Ammon's horn (tissue), 1 donor: ENCODE measurements at places on chromosomes 6 and 20.
A peak's percentile ranks its signal among the peaks of the same experiment; 100 is the strongest.

- DNase-seq, result no peak
These were observed 35.8 kb upstream of the IFNGR1 start for GRCh38 chr6:137254966-137255365.

- no peak for DNase-seq
These were observed 114.7 kb downstream of the GJA10 start for GRCh38 chr6:90008908-90009501.

- no peak for DNase-seq
These were observed 7.2 kb upstream of the CCNC start for GRCh38 chr6:99575544-99576227.

DNA sequence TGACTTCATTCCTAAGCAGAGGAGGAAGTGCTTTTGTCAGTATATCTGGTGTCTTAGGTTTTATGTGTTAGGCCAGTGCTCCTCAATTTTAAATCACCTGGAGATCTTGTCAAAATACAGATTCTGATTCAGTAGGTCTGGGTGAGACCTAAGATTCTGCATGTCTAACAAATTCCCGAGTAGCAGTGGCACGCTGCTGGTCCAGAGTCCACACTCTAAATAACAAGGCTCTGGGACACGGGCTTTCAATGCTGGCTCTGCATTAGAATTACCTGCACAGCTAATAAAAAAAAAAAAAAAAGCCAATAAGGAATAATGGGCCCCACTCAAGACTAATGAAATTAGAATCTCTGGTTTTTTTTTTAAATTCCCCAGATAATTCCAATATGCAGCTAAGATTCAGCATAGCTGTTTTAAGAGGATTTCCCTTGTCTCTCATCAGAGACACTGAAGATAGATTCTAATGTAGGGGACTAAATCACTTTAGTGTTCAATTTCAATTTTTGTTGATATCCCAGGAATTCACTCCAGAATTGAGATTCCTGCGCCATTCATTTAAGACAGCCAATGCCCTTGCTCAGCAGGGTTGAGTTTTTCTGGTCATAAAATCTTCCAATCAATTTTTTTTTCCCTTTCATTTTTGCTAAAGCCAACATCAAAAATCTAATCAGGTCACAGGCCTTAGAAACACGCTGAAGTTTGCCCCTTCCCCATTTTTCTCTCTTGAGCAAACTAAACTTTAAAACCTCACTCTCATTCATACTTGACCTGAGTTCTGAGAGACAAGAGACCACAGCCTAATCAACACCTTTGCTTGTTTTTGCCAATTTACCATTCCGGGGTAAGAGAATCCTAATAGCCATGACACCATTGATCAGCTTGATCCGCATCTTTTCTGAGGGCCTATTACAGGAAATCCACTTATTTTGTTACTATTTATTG, 2.4 kb downstream of the TDP2 start:
- no peak for DNase-seq

- DNase-seq, result no peak
These were observed 232.5 kb downstream of the PKHD1 start for GRCh38 chr6:51854876-51855275.

DNA sequence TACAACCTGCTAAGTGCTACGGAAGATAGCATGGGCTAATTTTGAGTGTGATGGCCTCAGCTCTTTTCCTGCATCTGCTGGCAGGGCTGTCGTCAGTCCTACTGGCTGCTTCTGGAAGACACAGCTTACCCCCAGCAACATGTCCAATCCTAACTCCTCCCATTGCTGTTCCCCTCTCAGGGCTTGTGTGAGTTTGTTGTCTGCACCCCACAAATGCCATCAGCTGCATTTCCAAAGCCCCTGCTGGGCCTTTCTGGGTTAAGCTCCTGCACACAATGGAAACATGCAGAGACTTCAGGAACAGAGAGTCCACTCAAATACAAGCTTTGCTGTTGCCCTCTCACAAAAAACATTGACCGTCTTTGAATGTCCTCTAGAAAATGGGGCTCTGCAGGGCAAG, 84.7 kb downstream of the RNF182 start:
- DNase-seq, result peak; percentile 32

GRCh38 chr20:56554869-56555268, 21.8 kb downstream of the FAM209B start:
- peak; percentile 78 for DNase-seq

- no peak for DNase-seq
These were observed 298.2 kb downstream of the SAMD5 start for GRCh38 chr6:147806697-147807096.

- peak; percentile 82 for DNase-seq
These were observed 154.3 kb downstream of the MRPL14 start for GRCh38 chr6:43972913-43973300.
